ENCODE measurements at places on chromosomes 12 and 14.
A peak's percentile ranks its signal among the peaks of the same experiment; 100 is the strongest.

- no peak for DNase-seq
Observed at GRCh38 chr12:112126000-112126438, 659 bp downstream of the TRAFD1 start.

DNA sequence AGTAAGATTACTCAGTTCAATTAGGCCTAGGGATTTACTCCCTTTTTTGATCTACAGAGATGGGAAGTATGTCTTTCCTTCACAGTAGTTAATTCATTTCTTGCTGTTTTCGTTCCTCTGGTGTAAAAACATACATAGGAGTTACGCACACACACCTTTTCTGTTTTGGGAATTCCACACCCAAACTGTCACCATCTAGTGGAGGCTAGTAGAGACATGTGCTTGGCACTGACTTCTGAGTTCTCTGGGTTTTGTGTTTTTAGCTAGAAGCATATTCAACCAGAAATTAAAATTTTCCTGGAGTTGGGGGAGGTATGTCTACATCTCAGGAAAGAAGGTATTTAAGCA, 1.4 kb downstream of the SUSD6 start:
- DNase-seq: no peak

- no peak for DNase-seq
Observed at GRCh38 chr12:77996670-77997069, 166.0 kb downstream of the NAV3 start.

DNA sequence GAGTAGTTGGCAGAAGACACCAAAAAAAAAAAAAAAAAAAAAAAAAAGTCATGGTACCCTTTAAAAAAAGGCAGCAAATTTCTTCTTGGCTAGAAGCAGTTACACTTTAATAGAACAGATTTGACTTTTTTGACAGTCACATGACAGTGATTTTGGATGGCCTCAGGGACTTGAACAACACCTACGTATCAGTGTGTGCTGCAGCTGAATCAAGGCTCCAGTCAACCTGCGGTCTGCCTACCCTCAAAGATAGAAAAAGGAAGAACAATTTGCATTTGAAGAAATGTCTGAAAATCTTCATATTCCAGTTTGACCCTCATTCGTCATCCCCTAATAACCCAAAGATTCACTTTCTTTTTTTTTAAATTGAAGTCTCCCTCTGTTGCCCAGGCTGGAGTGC, 53.9 kb downstream of the MDM2 start:
- no peak for DNase-seq

GRCh38 chr12:51246254-51246853, 7.7 kb downstream of the DAZAP2 start:
- no peak for DNase-seq

- no peak for DNase-seq
Observed at GRCh38 chr12:76024942-76025600, 6.5 kb downstream of the PHLDA1 start.

- DNase-seq: no peak
Observed at GRCh38 chr14:79656496-79656895, 554.8 kb downstream of the DIO2 start.

GRCh38 chr12:10153271-10154144, 18.4 kb downstream of the OLR1 start:
- peak; percentile 45 for DNase-seq

DNA sequence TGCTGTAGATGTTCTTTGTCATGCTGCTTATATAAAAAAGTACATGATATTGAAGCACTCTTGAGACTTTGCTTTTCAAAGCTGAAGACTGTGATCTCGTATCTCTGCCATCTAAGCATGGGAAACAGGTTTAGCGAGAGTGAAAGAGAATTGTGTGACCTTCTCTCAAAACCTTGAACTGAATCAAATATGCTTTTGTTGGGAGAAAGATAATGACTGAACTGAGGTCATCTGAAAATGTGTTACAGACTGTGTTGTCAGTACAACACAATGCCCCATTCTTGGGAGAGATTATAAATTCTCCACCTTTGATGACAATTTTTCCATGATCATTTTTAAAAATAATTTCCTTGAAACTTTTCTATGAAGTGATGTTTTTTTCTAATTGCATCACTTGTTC, 272.1 kb upstream of the SEL1L start:
- DNase-seq: no peak

DNA sequence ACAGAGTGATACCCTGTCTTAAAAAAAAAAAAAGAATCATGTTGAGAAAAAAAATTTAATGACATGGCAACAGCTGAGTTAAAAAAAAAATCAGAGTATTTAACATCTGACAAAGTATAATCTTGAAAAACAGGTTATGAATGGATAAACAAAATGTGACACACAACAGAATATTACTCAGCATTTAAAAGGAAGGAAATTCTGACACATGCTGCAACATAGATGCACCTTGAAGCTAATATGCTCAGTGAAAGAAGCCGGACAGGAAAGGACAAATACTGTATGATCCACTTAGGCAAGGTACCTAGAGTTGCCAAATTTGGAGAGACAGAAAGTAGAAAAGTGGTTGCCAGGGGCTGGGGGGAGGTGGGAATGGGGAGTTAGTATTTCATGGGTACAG, 19.4 kb upstream of the EIF2B2 start:
- DNase-seq: no peak

DNA sequence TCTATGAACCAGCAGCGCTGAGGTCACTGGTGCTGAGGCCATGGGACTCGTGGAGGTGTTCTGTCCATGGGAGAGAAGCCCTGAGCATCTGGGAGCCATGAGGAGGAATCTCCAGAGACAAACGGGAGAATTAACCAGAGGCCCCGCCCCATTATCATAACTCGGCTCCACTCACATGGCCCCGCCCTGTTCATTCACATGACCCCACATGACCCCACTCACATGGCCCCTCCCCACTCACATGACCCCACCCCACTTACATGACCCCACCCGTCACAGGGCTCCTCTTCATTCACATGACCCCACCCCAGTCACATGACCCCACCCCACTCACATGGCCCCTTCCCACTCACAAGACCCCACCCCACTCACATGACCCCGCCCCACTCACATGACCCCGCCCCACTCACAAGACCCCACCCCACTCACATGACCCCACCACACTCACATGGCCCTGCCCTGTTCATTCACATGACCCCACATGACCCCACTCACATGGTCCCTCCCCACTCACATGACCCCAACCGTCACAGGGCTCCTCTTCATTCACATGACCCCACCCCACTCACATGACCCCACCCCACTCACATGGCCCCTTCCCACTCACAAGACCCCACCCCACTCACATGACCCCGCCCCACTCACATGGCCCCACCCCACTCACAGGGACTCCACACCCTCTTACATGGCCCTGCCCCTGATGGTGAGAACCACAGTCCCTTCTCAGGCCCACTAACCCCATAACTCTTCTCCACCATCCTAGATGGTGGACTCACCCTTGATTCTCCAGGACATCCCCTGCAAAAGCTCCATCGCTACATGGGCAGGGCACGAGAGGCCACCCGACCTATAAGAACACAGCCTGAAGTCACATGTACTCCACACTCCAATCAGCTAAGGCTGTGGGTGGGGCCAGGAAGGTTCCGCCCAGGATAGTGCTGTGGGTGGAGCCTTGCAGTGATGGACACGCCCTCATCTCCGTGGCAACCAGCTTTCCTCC, 151.1 kb upstream of the SFSWAP start:
- DNase-seq: no peak

DNA sequence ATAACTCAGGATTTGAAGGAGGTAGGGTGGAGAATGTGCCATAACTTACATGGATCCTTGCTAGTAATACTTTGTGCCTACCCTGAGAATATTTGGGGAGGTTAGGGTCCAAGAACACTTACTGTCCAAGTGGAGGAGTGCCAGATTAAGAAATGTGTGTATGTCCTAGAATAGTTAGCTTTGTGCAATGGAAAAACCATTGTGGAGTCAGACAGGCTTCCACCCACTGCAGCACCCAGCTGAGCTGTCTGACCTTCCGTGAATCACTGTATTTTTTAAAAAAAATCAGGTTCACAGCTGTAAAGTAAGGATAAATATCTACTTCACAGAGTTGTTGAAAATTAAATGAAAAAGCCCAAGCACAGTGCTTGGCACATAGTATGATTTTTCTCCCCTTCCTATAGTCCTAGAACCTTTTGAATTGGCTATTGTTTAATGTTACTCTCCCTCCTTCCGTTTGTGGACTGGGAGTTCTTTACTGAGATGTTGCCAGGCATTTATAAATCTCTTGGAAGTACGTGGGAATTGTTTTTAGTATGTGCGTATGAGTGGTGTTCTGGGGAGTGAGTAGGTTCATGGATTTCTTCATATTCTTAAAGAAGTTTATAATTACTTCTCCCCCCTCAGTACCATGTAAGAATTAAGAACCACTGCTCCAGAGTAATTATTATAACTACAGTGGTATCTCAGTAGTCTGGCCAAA, 9.2 kb downstream of the RAB21 start:
- no peak for DNase-seq

DNA sequence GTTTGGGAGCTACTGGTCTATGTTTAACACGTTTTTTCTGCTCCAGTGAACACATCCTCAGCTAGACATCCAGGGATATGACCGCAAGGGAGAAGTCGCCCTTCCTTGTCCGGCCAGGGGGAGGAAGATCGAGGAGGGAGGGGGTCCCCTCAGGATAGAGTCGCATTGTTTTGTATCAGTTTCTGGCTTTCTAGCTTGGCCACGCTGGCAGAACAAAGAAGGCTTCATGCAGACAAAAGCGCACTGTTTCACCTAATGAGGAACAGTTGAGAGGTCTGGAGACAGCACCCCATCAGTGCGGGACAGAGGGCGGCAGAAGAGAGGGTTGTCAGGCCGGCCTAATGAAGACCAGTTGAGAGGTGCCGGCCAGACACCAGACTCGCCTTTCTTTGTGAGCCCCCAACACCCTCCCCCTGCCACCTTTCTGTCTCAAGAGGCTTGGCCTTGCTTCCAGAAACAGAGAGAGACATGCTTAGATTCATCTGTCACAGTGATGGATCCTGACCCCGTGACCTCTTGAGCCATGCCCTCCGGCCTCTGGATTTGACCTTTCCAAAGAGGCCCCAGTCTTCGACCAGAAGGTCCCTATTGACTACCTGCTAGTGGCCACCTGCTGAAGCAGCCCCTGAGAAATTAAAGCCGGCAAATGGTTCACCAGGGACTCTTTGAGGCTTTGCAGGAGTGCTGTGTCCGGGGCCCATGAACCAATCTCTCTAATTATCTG, 254.7 kb upstream of the TBX3 start:
- peak; percentile 37 for DNase-seq

GRCh38 chr12:115708801-115709200, 568.7 kb downstream of the MED13L start:
- no peak for DNase-seq

DNA sequence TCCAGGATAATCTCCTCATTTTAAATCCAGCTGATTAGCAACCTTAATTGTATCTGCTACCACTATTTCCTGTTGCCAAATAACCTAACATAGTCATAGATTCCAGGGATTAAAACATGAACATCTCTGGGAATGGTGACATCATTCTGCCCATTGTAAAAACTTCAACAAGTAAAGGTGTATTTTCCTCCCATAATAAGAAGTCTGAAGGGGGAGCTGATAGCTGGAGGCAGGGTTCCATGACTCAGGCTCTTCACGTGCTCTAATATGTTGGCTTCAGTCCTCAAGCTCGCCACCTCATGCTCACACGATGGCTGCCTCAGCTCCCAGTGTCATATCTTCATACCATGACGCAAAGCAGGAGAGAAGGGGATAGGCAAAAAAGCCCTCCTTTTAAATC, 172.0 kb upstream of the VASH1 start:
- no peak for DNase-seq

- no peak for DNase-seq
Observed at GRCh38 chr12:132364348-132364902, 35.0 kb upstream of the GALNT9 start.

DNA sequence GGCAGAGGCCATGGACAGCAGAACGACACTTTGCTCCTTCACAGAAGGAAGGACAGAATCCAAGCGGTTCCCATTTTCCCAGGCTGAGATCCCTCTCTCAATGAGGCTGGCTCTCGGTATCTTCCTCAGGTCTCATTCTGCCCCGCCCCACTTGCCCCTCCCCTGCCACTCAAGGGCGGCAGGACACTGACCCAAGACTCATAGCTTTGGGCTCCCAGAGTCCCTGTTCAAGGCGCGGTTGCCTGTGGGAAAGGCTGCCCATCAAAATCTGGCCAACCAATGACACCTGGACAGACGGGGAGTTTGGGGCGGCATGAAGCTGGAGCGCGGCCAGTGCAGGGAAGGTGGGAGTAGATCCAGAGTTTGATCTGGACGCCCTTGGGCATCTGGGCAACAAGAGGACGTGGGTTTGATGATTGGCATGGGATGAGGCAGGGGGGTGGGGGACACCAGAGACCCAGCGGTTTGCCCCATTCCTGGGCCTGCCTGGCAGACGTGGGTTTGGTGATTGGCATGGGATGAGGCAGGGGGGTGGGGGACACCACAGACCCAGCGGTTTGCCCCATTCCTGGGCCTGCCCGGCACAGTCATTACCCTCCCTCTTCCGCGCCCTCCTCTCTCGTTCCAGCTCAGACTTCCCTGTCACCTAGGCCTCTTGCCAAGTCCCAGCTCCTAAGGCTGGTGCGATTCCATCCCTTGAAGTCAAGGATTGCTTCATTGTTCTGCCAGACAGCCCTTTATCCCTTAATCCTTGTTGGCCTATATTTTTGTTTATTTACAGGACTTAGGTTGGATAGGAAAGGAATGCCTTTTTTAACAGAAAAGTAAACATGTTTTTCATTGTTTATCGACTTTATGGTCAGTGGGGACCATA, 92.1 kb downstream of the NINJ2 start:
- DNase-seq: no peak

All from hypothalamus (tissue), 51 donors.